CD4-positive, alpha-beta T cell treated with Interleukin-6 at 100 ng/mL for 8 hours (primary cell): ENCODE measurements at places on chromosomes 1 and 21.
A peak's percentile ranks its signal among the peaks of the same experiment; 100 is the strongest.

DNA sequence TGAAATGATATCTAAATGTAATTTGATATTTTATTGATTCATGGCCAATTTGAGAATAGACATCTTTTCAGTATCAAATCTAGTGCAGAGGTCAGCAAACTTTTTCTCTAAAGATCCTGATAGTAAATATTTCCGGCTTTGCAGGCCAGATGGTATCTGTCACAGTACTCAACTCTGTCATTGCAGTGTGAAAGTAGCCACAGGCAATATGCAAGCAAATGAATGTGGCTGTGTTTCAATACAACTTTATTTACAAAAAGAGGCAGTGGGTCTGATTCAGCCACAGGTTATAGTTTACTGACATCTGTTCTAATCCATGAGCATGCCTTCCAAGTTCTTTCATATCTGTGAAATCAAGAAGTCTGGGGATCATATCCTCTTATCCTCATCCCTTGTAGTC, 221.2 kb downstream of the PRDM2 start:
- no peak for DNase-seq

DNA sequence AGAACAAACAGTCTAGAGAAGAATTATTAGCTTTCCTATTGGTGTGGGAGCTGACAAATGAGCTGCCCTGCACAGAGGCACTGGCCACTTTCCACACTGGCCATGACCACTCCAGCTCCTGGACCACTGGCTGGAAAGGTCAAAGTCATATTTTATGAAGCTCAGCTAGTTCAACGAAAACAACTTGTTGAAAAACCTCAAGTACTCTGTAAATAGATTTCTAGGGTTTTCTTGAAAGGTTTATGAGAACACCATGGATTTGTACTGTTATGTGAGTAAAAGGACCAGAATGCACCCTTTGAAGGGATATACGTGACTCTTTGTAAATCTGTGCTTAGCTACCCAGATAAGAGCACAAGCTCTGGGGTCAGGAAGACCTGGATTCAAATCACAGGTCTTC, 54.5 kb upstream of the FGGY start:
- no peak for DNase-seq

DNA sequence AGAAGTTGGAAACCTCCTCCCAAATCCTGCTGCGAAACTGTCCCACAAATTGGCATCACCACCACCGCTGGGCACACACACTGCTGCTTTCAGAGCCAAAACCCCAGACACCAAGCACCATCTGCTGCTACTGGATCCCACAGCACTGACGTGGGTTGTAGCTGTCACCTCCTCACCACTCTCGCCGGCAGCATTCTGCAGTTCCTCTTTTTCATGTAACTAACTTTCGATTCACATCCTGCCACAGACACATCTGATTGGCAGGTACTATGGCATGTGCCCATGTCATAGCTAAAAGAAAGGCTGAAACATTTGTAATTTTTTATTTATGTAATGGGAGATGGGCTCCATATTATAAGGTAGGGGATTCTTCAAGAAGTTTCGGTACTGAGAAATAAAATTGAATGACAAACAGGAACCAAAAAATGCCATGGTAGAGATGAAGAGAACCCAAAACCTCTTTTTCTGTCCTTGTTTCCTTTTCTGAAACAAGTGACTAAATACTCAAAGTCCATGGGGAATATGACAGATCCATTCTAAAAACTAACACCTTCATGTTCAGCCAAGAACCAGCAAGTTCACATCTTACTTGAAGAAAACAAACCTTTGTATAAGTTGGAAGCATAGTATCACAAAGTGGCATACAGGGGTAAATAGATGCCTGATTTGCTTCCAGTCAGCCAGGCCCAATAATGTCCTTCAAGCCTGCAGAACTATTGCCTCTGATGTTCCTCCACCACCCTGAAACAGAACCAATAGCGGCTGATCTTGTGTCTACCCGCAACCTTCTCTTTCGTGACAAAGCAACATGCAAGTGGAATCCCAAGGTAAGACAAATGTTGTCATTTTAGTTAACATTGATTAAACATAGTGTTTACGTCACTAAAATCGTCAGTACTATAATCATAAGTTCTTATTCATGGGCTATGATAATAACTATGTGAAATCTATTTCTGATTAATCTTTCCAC, 26.6 kb upstream of the RGS13 start:
- peak; percentile 59 for DNase-seq

DNA sequence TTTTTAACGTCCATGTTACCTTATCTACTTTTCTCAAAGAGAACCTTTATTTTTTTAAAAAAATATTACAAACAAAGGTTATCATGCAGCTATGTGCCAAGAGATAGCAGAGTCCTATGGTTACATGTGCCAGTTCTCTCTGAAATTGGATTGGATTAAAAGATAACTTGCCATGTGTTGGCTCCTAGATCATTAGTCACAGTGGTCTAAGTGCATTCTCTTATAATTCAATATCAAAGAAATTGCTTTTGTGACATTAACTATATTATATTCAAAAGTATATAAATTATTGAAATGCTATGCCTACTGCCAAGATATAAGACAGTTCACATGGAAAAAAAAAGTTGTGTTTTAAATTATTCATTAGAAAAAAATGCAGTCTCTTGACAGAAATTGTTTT, 494.2 kb downstream of the NEGR1 start:
- DNase-seq: no peak

GRCh38 chr1:217924924-217925323, 293.8 kb downstream of the SPATA17 start:
- DNase-seq: no peak

DNA sequence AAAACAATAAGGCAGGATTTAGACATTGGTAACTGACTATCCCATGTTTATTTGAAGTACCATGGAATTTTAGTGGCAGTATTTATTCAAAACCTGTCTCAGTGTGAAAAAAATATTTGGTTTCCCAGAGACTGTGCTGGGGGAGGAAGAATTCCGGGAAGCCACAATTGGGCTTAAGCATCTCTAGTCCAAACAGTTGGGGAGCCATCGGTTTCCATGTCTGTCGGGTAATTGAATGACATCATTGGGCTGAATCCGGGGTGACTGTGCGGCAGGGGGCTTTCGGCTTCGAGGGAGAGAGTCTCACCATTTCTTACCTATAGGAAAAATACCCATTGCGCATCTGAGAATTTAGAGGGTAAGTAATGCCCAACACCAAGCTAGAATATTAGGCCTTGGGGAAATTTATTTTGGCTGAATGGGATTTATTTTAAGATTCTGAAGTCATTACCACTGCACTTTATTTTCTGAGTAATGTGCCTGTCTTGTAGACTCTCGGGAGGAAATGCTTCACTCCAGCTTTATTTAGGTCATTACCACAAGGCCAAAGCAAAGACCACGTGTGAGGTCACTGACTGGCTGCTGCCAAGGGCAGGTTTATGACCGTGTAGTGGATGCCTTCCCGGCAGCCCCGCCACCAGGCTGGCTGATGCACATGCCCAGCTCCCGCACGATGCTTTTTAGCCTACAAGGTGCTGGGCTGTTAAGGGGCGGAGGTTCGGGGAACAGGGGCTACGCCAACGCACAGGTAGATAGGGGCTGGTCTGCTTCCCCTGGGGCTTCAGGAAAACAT, 23.1 kb upstream of the UMODL1 start:
- DNase-seq: no peak

DNA sequence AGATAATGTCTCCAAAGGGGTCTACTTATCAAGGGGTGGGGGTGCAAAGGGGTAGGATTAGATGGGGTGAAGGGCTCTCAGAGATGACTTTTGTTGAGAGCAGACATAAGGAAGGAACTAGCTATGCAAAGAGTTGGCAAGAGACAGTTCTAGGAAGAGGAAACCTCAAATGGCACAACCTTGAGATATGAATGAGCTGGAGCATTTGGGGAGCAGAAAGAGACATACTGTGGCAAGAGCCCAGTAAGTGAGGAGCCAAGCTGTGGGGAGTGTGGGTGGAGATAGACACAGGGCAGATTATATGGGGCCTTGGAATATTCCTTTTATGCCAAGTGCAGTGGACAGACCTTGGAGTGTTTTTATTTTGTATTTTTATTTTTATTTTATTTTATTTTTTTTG, 84.8 kb upstream of the BTG3 start:
- no peak for DNase-seq

DNA sequence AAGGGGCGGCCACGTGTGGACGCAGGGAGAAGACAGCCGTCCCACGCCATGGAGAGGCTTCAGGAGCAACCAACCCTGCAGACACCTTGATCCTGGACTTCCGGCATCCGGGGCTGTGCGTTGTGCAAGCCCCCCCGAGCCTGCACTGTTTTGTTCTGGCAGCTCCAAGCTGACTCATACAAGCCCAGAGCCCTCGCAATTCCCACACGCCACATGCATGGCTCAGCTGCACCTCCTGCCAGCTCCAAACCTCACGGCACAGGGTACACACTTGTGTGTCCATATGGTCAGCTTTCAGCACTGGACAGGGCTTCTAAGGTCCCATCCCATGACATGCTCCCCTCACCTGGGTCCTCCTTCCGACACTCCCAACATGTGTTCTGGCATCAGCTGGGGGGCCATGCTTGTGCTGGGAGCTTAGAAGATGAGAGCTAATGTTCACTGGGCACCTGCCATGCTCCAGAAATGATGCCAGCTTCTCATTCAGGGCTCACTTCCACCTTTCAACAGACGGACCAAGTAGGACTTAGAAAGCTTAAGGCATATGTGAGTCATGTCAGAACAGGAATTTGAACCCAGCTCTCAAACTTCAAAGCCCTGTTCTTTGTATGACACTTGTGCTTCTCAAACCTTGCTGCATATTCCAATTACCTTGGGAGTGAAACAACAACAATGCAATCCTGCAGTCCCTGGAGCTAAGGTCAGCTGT, 137.3 kb downstream of the PGBD5 start:
- no peak for DNase-seq

DNA sequence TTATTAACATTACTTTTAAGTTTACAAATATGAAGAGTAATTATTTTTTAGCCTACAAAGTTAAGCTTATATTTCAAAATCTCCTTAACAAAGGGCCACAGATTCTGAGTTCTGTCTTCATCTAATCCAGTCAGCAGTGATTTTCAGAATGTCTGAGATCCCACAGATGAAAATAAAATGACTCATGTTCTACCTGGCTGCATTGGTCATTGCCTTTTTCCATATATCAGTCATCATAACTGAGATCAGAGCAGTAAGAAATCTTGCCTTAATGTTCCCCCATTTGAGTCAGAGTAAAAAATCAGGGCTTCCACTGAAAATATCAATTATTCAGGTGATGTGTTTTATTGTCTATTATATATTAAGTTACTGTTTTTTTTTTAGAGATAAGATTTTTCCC, 416.1 kb downstream of the MRPL39 start:
- DNase-seq: no peak

DNA sequence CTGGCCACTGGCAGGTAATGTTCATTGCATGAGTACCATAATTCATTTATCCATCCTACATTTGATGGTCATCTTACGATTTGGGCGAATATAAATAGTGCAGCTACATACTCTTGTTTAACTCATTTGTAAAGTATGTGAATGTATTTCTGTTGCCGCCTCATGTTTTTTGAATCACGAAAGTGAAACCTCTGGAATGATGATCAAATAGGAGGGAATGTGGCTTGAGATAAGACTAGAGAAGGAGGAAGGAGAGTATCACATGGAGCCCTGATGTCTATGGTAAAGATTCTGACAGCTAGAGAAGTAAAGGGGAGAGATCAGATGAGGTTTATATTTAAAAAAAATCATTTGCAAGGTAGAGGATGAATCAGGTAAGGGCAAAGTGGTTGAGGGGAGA, 8.0 kb downstream of the MRPS14 start:
- DNase-seq: no peak

GRCh38 chr1:53792806-53793205, 45.3 kb downstream of the NDC1 start:
- no peak for DNase-seq

GRCh38 chr1:83799594-83799993, 199.3 kb downstream of the TTLL7 start:
- DNase-seq: no peak

DNA sequence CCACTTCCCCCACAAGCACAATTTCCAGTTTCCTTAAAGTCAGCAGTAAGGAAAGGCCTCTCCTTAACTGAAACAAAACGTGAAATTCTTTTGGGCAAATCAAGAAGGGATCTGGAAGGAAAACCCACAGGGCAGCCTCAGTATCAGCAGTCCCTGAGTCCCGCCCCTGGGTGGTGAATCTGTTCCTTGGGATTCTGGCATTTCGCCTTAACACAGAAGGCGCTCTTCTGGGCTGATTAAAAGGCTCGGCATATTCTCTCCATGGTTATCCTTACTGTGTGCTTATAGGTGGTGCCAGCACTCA, 12.2 kb upstream of the RAB4A start:
- no peak for DNase-seq

GRCh38 chr1:171769754-171770153, 11.7 kb upstream of the METTL13 start:
- DNase-seq: no peak

- DNase-seq: no peak
These were observed 93.1 kb upstream of the BCAR3 start for GRCh38 chr1:93774707-93775106.

GRCh38 chr1:218811497-218811896, 362.2 kb upstream of the LYPLAL1 start:
- no peak for DNase-seq

- no peak for DNase-seq
These were observed 176.4 kb downstream of the RPS6KC1 start for GRCh38 chr1:213227458-213227857.

GRCh38 chr1:147892216-147892615, 10.4 kb upstream of the GJA8 start:
- no peak for DNase-seq

GRCh38 chr1:212608959-212609700, 569 bp downstream of the ATF3 start:
- DNase-seq: peak; percentile 32

GRCh38 chr1:41950820-41951219, 32.1 kb upstream of the HIVEP3 start:
- DNase-seq: no peak

- DNase-seq: no peak
These were observed 8.0 kb upstream of the ANGPTL3 start for GRCh38 chr1:62589321-62589720.

DNA sequence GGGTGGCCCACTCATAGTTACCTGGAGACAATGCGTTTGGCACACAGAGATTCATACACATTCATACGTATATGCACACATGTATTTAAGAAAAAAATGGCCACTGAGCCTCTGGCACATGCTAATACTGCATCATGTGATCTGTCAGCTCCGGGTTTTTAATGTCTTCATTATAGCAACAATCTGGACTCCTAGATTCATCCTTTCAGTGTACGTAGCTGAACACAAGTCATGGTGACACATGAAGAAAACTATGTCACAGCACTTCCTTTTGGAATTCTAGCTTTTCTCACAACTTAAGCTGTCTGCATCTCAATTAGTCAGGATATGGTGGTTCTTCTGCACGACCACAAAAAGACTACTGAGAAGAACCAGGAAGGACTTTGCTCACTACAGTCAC, 24.7 kb downstream of the HSF2BP start:
- no peak for DNase-seq

- no peak for DNase-seq
These were observed 36.4 kb downstream of the SLC2A7 start for GRCh38 chr1:8989821-8990220.

DNA sequence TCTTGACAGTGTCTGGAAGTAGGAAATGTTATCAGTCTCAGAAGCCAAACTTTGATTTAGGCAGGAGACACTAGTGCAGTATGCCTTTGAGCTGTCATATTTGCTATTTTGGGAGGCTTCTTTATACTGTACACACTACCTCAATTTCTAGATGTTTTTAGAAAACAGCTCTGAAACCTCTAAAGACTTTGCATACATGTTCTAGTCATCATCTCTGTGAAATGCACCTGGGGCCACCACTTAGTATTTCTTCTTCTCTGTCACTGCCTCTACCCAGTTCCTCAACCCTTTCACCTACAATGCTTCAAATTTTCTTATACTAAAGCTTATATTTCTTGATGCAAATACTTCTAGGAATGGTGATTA, 29.1 kb upstream of the PLA2G4A start:
- DNase-seq: no peak

GRCh38 chr1:205191622-205192021, 19.9 kb downstream of the DSTYK start:
- no peak for DNase-seq
